ENCODE measurements at places on chromosomes 5 and 9.

DNA sequence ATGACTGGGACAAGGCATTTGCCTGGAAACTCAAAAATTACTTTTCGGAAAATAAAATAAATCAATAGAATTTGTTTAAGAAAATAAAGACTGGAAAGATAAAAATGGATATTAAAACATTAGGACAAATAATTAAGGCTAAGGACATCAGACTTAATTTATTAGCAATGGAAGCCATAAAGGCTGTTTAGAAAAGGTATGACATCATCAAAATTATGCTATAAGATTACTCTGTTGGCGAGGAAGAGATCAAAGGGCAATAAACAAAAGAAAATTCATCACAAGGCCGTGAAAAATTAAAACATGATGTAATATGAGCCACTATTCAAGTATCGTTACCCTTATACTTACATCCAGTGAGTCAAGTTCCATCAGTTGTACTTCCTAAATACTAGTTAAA lies 2.7 kb upstream of the CDH12 start:
- DNase-seq: no peak

- DNase-seq: no peak
Measured at GRCh38 chr9:115182264-115182663, 64.3 kb upstream of the TNC start.

DNA sequence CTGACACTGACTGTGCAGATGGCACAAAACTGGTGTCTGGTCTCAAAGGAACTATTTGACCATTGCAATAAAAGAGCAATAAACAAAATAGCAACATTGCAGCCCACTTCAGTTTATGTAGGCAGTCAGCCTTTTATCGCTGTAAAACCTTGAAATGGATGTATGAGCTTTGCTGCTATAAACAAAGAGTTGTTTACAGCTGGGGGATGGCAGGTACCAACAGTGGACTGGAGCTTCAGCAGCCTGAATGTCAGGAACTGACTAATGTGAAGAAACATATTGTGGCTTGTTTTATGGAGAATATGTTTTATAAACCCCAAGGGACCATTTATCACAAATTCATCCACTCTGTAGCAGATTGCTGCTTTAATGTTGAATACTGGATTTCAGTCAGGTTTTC lies 78.0 kb downstream of the PTPRD start:
- DNase-seq: no peak

DNA sequence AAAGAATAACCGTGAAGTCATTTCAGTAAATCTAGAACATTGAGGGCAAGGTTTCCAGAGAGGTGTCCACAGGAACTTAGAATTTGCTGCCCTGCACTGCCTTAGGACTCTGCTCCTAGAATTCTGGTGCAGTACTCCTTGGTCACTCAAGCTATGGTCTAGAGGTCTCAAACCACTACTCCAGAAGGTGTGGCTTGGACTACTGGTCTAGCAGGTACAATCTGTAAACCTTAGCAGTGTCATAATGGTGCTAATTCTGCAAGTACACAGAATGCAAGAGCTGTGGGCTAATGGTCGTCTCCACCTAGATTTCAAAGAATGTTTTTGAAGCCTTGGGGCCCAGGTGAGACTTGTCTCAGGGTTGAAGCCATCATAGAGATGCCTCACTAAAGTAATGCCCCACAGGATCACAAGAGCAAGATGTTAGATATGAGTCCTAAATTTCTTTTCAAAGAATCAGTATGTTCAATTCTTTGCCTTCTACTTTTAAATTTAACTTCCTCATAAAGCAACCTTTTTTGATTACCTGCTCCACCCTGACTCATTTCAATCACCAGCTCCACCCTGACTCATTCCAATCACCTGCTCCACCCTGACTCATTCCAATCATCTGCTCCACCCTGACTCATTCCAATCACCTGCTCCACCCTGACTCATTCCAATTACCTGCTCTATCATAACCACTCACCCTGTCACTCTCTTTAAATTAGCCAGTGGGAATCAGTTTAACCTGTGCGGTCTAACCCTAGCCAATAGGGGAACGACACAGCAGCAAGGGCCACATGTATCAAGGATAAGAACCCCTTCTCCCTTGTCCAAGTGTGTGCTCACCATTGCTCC lies 1111.8 kb upstream of the ACO1 start:
- no peak for DNase-seq

DNA sequence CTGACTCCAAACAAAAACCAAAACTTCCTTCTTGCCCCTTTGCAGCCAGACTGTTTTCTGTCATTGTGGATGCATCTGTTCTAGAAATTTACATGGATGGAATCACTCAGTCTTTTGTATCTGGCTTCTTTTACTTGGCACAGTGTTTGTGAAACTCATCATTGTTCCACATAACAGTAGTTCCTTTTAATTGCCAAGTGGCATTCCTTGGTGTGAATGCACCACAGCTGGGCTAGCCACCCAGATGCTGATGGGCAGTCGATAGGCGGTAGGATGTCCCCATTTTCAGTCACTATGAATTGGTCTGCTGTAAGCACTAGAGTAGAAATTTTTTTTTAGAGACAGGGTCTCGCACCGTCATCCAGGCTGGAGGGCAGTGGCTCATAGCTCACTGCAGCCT lies 6.3 kb upstream of the CLPTM1L start:
- DNase-seq: no peak

- no peak for DNase-seq
Measured at GRCh38 chr9:107051392-107051791, 188.4 kb downstream of the ZNF462 start.

DNA sequence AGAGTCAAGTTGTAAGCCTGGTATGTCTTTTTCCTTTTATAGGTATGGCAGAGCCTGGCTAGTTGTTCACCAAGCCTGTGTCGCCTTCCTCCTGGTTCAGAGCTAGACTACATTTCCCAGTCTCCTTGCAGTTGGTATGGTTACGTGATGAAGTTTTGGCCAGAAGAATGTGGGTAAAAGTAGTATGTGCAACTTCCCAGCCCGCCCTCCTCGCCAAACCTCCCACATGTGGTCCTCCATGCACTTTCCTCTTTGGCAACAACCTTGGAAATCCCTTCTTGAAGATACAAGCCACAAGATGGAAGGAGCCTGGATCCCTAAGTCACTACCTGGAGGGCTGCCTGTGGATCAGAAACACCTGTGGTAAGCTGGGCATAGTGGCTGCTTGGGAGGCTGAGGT lies 36.0 kb upstream of the MSH3 start:
- DNase-seq: no peak

GRCh38 chr5:23372177-23372576 lies 135.2 kb upstream of the PRDM9 start:
- DNase-seq: no peak

- no peak for DNase-seq
Measured at GRCh38 chr5:170445936-170446335, 56.8 kb upstream of the KCNMB1 start.

DNA sequence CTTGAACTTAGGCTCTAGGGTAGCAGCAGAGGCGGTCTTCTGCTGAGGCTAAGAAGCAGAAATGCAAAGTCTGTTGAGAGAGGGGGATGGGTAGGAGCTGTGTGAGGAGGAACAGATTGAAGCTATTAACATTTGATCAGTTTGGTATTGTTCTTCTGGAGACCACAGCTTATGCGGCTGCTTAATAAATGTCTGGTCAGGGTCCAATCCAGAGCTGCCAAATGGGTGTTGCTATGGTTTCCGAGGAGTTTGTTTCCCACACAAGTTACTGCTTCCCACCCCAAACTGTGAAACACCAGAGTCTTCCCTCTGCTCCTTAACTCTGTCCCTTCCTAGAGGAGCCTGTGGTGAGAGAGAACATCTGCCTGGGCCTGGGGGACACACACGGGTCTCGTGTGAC lies 142.2 kb upstream of the KLF4 start:
- DNase-seq: peak; percentile 39

- DNase-seq: peak; percentile 12
Measured at GRCh38 chr9:86341007-86341491, 13.2 kb downstream of the TUT7 start.

GRCh38 chr5:33611877-33612276 lies 171.1 kb downstream of the TARS1 start:
- peak; percentile 76 for DNase-seq

GRCh38 chr9:124291801-124292396 lies 34.1 kb downstream of the NEK6 start:
- peak; percentile 34 for DNase-seq

DNA sequence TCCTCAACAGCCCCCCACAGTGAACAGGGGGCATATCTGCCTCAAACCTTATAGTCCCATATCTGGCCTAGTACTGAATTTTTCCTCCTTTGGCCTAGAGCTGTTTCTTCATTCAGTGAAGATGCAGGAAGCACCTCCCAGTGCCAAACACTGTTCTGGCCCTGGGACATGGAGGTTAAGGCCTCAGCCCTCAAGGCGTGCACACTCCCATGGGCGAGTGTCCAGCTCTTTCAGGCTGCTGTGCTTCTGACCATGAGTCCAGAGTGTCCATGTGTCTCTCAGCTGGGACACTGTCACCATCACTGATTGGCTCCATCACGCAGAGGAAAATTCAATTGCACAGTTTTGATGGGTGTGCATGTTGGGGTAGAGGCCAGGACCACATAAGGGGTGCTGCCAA lies 151.5 kb downstream of the PAX5 start:
- DNase-seq: no peak

- DNase-seq: peak; percentile 62
Measured at GRCh38 chr5:73911761-73912393, 285.9 kb downstream of the ARHGEF28 start.

- no peak for DNase-seq
Measured at GRCh38 chr5:135394095-135394494, 4.9 kb downstream of the MACROH2A1 start.

- no peak for DNase-seq
Measured at GRCh38 chr5:137582218-137582617, 83.1 kb upstream of the SPOCK1 start.

- DNase-seq: no peak
Measured at GRCh38 chr5:55620009-55620765, 85.4 kb upstream of the PLPP1 start.

DNA sequence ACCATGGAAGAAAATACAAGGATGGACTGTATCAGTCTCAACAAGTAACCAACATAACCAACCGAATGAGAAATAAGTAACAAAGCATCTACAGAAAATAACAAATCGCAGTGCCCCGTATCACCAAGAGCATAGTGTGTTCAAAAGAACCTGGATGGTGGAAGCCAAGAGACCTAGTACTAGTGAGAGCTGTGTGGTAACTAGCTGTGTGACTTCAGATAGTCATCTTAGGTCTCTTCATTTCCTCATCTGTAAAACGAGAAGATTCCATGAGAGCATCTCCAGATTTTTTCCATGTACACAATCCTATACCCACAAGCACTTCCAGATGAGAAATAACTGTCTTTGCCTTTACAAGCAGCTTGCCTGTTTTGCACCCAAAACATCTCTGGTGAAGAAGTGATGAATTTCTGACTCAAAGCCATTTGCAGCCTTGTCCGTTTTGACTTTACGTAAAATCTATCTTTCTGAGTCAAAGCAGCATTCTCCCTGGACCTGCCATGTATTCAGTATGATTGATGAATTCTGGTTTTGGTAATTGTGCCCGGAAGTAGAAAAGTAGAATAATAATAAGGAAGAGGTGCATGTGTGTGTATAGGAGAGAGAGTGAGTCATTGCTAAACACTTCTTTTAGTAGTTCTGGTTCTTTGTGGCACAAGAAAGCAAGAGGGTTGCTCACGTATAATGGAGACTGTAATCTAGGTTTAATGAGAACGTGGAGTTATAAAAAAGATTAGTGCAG lies 41.0 kb downstream of the AOPEP start:
- DNase-seq: peak; percentile 19

- peak; percentile 76 for DNase-seq
Measured at GRCh38 chr5:143543358-143544255, 140.1 kb upstream of the NR3C1 start.

GRCh38 chr5:180784497-180785097 lies 18.0 kb downstream of the MGAT1 start:
- peak; percentile 86 for DNase-seq

DNA sequence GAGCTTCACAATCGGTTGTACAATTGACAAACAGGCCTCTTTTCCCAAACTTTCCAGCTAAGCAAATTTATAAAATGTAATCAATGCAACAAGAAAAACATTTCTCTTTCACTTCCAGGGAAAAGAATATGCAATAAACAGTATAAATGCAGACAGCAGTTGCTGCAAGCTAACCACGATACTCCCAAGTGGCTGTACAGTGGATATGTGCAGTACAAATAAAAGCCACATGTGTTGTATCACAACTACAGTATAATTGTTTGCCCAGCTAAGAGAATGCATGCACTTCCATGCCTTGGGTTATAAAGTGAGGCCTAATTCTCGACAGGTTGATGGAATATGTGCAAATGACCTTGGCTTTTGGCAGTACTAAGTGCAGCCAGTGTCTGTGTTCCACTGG lies 16.7 kb upstream of the PDCL start:
- no peak for DNase-seq

GRCh38 chr9:92278110-92278509 lies 15.4 kb downstream of the IARS1 start:
- DNase-seq: peak; percentile 55

DNA sequence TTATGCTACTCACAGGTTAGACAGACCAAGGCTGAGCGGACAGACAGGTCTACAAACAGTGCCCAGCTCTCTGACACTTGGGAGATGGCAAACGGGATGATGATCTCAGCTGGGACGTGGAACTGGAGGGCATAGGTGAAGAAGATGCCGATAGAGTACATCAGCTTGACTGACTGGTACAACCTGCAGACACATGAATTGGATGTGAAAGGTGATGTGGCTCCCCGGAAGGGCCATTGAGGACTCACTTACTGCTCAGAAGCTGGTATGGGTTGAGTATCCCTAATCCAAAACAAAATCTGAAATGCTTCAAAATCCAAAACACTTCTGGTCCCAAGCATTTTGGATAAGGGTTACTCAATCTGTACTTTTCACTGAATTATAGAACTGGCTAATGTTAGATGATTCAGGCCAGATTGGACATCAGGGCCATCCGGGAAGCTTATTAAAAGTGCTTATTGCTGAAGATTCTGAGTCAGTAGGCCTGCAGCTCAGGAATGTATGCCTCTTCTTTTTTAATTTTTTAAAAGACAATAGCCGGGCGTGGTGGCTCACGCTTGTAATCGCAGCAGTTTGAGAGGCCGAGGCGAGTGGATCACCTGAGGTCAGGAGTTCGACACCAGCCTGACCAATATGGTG lies 22.4 kb downstream of the SLC36A3 start:
- DNase-seq: no peak

GRCh38 chr9:16139774-16140173 lies 586.9 kb downstream of the CCDC171 start:
- DNase-seq: no peak

GRCh38 chr5:137734331-137734730 lies 1.6 kb downstream of the KLHL3 start:
- DNase-seq: no peak

DNA sequence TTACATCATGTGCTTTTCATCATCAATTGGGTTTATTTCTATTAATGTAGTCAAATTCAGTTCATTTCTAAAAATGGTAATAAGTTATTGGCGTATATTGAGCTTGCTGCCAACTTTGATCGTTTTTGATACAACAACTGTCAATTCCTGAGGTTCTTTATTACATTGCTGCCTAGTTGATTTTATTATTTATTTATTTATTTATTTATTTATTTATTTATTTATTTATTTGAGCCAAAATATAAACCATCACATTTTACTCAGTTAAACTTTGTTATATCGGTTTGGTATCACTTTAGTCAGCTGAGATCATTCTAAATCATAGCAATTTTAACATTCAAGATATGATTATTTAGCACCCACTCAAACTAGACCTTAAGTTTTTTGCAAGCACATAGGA lies 100.0 kb downstream of the FBXO38 start:
- no peak for DNase-seq
